ENCODE measurements at places on chromosomes 12 and 14. TPM values are rescaled to one million over a fixed set of nuclear protein-coding genes. Genes with fewer than 3 reads are reported as not detected.
A peak's percentile ranks its signal among the peaks of the same experiment; 100 is the strongest.

The RGS6 gene
- 1.2 TPM for total RNA-seq

The NAA30 gene
- 16.9 TPM for total RNA-seq

The TSHR gene
- not detected for total RNA-seq

DNA sequence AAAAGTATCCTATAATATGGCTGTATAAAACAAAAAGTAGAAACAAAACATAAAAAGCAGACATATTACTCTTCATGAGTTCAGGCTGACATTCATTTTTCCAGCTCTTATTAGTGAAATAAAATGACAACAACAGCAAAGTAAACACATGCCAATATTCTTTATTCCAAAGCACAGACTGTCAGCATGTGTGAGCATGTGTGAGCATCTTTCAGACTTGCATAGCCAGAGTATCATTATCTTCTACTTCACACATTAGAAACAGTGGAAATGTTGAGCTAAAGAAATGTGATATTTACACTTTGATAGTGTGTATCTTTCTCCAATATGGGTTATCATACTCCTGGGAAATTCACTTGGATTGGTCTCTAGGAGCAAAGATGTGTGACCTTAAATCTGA lies 476.6 kb upstream of the TMEM132C start:
- no peak for DNase-seq

The TARBP2 gene
- 69.0 TPM for total RNA-seq

GRCh38 chr12:34166427-34167060 lies 144.2 kb downstream of the ALG10 start:
- no peak for DNase-seq

The SCNN1A gene
- 108 TPM for total RNA-seq

DNA sequence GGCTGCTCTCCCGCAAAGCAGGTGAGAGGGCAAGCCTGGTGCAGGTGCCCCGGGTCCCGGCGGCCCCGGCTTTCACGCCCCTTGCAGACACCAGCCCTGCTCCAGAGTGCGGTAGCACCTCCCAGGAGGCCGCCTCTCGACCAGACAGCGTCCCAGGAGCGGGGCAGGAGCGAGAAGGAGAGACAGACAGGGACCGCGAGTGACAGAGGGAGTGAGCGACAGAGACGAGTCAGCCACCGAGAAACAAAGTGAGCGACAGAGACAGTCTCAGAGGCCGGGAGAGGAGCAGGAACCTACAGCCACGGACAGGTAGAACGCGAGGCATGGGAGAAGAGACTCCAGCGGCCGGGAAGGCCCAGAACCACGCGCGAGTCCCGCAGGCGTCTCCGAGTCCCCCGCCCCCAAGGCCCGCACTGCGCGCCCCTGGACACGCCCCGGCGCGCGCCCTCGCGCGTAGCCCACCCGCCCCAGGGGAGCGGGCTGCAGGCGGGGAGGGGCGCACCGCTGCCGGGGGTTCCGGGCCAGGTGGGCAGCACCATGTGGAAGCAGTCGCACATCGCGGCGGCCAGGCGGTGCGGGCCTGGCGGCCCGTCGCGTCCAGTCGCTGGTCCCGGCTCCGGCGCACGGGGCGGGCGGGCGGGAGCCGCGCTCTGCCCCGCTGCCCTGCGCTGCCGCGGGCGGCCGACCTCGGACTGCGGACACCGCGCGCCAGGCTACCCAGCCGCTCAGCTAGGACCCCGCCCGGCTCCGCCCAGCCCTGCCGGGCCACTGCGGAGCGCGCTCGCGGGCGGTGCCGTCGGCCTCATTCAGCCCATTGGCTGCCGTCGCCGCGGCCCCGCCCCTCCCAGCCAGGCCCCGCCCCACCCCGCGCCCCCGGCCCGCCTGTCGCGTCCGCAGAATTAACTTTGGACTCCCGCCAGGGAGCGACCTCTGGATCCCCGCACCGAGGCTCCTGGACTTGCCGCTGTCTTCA lies at the start of gene AHNAK2:
TSS of gene AHNAK2 (minus strand) at position 694 of the 973 bp plus-strand sequence. CDS start at position 557, 137 bp downstream.
- peak; percentile 89 for DNase-seq

GRCh38 chr12:65004270-65004669 lies 116.8 kb downstream of the WIF1 start:
- DNase-seq, result no peak

The GLI1 gene
- total RNA-seq, result 16.2 TPM

DNA sequence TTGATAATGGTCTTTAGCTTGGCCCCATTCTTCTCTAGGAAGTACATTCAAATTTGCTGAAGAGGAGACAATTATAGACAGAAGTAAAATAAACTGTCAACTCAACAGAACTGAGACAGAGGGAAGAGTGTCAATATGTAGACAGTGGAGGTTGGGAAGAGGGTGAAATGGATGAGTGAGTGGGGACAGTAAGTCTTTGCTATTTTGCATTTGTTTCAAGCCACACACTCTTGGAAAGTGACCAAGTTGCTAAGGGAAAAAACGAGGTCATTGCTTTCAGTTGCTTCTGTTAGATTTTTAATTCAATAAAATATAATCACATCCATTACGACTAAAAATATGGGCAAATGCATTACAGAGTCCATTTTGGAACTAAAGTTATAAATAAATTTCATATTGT lies 47.8 kb downstream of the BTBD7 start:
- DNase-seq, result no peak

The CD163L1 gene
- total RNA-seq, result 0.32 TPM

The MGST1 gene
- 285 TPM for total RNA-seq

GRCh38 chr12:24113701-24114100 lies 164.2 kb upstream of the SOX5 start:
- no peak for DNase-seq

DNA sequence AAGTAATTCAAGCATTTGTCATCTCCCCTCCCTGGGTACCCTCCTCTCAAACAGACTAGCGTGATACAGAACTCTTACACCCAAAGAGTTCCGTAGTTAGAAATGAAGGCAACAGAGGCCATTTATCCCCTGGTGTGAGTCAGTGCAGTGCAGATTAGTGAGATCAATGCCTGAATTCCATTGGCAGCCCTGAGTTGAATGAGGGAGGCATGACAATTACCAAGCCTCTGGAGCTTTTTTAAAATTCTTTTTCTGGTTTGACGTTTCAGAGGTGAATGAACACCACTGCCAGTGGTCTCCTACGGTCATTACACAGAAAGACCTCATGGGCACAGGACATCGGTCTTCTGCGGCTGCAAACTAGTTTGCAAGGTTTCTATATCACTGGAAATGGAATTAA lies 94.4 kb downstream of the PRIMA1 start:
- DNase-seq, result no peak

The SLC17A8 gene
- total RNA-seq, result 0.26 TPM

The TESPA1 gene
- 0.25 TPM for total RNA-seq

All from WTC11 (cell line).